ENCODE measurements at places on chromosomes 2 and 18.

- no peak for DNase-seq
These were observed 2.0 kb upstream of the DDX18 start for GRCh38 chr2:117812443-117812842.

GRCh38 chr2:232375164-232375563 is 3.4 kb upstream of the ALPP start:
- no peak for DNase-seq

DNA sequence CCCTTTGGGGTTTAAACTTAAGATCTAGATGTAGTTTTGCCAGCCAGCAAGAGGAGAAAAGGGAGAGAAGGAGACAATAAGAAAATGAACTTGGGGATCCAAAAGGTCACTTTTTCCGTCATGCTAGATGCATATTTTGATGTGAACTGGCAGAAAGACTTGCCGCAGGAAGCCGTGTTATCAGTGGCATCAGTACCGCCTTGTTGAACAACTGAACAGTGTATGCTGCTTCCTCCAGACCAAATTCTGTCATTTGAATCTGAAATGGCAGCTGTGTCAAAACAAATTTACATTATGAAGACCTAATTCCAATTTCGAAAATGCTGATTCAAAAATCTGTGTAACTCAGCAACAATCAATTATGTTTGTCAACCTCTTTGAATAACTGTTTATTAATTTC is 42.1 kb downstream of the TMEM200C start:
- no peak for DNase-seq

DNA sequence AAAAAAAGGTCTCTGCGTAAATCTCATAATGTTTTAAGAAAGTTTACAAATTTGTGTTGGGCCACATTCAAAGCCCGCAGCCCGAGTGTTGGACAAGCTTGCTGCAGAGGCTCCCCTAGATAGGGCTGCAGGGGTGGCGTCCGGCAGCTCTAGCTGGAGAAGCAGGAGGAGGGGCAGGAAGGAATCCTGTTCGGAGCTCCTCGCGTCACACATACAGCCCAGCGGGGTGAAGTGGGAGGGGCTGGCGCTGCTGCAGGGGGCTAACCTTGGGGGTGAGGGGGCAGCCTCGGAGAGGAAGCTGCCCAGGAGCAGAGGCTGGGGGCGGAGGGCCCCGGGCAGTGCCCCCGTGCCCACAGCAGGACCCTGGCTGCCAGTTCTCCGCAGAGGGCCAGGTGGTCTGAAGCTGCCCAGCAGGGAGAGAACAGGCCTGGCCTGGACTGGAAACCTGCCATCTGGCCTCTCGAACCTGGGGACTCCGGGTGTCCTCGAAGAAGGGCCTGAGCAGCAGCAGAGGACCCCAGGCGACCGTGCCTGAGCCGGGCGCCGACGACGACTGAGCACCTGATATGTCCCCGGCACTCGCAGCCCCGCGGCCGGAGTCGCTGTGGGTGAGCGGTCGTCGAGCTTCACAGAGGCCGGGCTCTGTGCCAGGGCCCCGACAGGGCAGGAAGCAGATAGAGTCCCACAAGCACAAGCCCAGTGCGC is 2.6 kb upstream of the GPR35 start:
- no peak for DNase-seq

DNA sequence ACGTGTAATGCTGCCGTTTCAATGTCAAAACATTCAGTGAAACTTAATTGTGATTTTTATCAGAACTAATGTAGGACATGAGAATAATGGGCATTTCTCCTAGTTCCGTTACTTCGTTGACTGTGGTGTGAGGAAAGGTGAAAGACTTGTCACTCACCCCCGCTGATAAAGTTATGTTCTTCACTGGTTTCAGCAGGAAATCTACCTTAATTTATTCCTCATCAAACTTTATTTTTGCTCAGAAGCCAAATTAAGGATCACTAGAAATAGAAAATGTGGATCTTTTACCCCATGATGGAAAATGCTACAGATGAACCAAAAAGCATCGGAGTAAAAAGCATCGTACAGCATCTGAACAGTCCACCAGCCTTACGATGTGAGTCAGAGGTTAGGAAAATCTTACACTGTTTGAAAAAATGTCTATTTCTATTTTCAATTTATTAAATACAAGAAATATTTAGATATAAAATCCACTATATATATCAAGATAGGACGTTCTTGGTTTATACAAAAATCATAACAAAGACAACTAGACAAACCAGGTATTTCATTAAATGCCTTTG is 1.0 kb upstream of the ROCK1 start:
- no peak for DNase-seq

- DNase-seq: no peak
These were observed 52.9 kb downstream of the REL start for GRCh38 chr2:60934165-60934722.

DNA sequence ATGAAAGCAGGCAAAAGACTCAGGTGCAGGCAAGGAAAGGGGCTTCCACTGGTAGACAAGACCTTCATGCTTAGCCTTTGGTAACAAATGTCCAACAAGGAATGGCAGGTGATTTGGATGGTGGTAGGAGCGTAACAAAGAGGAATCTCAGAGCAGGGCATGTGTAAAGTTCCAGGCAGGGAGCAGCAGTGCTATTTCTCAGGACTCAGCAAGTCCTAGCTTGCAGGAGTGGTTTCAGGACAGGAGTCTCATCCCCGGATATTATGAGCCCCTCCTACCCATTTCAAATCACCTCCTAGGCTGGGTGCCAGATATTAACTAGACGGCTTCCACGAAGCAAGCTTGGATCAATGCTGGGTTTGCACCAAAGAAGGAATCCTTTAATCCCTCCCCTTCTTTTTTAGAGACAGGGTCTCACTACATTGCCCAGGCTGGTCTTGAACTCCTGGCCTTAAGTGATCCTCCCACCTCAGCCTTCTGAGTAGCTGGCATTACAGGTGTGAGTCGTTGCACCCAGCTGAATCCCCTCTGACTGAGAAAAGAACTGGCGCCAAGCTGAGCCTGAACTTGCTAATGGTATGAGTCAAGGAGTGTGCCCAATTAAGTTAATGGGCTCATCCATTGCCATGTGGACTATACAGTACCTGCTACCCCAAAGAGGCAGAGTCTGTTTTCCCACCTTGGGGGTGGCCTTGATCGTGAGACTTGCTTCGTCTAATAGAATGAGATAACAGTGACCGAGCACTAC is 190.3 kb downstream of the ARL4C start:
- DNase-seq: no peak

DNA sequence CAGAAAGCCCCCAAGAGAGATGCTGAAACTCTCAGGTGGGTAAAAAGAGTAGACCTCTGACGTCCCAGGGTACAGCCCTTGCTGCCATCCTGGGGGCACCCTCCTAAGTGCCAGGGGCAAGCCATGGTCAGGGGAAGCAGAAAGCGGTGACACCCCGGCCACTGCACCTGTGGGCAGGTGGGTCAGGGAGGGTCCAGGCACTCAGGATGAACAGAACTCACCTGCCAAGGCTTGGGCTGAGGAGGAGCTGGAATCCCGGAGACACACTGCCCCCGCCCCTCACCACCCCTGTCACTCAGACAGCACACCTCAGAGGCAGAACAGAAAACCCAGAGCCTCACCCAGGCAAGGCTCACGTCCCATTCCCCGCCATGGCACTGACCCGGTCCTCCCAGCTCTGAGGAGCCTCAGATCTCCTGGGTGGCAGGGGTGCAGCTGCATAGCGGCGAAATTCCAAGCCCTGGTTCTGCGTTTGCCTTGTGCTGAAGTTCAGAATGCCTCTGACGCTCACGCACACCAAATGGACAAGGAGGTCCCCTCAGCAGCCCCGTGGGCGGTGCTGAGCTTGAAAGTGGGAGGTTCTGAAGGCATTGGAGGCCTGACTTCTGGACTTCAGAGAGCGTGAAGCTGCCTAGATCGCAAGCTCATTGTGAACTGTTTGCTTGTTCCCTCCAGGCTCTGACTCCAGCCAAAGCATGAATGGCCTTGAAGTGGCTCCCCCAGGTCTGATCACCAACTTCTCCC is 4.3 kb downstream of the GPR17 start:
- DNase-seq: no peak

DNA sequence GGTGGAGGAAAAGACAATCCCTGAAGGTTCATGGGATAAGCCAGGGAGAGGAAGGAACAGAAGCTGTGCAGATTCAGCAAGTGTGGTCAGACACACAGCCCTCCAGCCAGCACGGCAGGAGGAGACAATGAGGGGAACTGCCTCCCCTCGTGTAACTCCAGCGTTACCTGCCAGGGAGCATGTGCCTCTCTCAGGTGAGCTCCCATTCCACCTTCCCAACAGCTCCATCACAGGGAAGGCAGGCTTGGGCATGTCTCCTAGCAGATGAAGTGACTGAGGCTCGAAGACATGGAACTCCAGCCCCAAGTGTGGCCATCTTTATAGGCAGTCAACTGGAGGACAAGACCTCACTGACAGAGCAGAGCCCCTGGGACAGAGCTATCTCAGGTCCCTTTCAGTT is 47.4 kb downstream of the ZBTB7C start:
- no peak for DNase-seq

GRCh38 chr2:133362061-133362476 is 206.2 kb downstream of the NCKAP5 start:
- DNase-seq: no peak

GRCh38 chr2:86054535-86055082 is 51.1 kb downstream of the POLR1A start:
- DNase-seq: no peak

GRCh38 chr2:3604991-3605961 is 10.4 kb downstream of the COLEC11 start:
- DNase-seq: peak; percentile 77

GRCh38 chr2:98027538-98027937 is 31.8 kb upstream of the TMEM131 start:
- peak; percentile 73 for DNase-seq

DNA sequence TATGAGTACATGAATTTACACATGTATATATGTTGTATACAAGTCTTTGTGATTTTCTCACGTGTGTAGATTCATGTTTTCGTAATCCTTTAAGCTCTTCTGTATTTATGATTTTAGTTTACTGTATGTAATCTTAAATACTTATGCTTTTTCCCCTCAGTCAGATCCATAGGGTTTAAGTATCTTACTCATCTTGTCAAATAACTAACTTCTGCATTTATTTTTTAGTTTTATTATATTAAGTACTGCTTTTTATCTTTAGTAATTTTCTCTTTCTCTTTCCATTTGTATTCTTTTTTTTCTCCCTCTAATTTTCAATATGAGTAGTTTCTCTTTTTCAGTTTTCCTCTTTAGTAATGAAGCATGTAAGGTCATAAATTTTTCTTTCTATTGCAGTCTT is 179.4 kb downstream of the LCLAT1 start:
- no peak for DNase-seq

- DNase-seq: no peak
These were observed 321.6 kb upstream of the HS6ST1 start for GRCh38 chr2:128640166-128640844.

DNA sequence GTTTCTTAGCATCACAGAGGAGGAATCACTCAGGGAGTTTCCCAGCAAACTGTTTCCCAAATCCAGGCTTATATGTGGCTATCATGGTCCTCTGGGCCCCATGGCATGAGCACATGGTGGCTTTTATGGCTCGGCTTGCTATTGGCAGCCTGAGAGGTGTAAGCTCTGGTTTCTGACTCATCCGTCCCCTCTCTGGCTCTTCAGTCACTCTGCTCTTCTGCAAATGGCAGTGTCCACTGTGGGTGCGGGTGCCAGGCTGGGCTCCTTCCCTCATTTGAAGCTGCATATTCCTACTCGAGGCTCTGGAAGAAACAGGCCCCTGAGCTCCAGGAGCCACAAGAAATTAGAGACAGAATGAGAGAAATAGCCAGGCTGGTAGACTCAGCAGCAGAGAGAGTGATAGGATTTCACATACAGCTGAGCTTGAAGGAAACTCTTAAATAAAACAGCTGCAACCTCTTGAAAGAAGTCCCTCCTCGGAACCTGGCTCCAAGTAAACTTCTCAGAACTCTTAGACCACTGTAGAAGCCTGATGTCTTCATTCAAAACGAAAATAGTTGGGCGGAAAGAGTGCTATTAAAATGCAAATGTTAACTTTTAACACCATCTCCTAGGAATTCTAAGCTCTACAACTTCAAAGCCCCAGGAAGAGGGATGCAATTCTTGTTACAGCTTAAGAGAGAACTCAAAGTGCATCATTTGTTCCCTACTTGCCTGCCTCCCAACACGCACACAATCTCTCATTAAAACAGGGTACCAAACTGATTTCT is 212.6 kb upstream of the SP5 start:
- no peak for DNase-seq

- no peak for DNase-seq
These were observed 9.0 kb upstream of the CIB4 start for GRCh38 chr2:26649992-26650712.

DNA sequence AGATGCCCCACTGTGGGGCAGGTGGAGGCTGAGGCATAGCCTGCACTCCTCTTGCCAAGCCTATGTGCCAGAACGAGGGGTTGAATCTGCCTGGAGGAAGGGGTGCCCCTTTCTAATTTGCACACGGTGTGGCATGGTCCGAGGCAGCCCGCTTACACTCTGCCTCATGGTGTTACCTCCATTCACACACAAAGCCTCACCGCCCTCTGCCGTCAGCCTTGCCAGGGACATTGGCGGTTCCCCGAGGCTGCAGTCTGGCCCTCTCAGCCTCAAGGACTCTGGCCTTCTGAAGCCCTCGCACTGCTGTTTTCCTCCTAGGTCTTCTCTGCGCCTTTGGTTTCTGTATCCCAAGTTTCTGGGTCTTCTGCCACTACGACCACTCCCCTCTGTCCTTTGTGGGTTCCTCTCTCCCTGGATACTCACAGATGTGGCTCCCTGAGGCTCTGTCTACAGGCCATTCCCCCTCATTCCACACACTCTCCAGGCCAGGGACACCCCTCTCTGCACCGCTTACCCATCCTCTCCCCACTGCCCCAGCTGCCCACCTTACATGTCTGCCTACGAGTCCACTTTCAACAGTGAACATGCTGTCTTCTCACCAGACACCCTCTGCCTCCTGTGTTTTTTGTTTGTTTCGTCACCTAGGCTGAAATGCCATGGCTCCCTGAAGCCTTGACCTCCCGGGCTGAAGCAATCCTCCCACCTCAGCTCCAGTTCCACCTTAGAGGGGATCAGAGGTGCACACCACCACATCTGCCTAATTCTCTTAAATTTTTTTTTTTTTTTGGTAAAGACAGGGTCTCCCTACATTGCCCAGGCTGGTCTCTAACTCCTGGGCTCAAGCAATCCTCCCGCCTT is 7.9 kb upstream of the ASPRV1 start:
- no peak for DNase-seq

- DNase-seq: no peak
These were observed 102.7 kb downstream of the TWIST2 start for GRCh38 chr2:238950551-238950950.
